Muscle of arm (tissue), 14 donors: ENCODE measurements at places on chromosomes 4 and X. TPM values are rescaled to one million over a fixed set of nuclear protein-coding genes. Genes with fewer than 3 reads are reported as not detected.

DNA sequence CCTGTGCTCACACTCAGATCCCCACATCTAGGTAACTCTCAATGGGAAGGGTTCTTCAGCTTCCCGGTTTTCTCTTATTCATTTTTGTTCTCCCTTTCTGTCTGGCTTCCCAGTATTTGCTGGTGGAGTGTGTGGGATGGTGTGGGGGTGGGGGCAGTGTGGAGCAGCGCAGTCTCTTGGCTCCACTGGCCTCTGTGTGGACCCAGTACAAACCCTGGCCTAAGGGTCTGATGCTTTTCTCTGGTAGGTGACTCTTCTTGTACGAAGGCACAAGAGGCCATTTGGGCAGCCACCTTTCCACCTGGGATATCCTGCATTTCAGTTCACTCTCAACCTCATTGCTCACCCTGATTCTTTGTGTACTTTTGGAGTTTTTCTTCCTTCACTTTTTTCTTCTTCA lies 71.3 kb downstream of the NBDY start:
- DNase-seq = no peak

DNA sequence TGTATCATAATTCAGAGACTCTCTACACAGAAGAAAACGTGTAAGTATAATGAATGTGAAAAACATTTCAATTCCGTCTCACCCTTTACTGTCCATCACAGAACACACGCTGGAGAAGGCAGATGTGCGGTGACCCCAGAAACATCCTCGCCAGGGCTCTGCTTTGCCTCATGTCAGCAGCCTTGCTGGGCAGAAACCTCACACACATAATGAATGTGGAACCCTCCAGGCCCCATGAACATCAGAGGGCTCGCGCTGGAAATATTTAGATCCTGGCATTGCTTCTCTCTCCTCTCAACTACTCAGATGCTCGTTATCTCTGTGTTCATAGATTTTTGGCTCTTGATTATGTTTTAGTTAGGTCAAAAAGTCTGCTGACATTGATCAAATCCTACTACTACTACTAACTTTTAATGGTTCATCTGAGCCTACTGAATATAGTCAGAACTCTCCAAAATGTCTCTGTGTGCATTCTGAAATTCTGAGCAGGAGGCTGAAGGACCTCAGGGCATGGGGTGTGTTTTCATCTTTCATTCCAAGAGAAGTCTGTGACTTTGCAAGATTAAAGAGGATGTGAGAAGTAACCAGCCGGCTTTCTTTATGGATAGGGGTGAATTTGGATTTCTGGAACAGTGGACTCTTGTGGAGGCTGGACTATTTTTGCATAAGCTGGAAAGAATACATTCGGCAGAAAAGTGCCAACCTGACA lies 27.0 kb downstream of the SMIM43 start:
- no peak for DNase-seq

- DNase-seq = no peak
Measured at GRCh38 chr4:107490116-107490515, 229.9 kb downstream of the PAPSS1 start.

MAGEB1 gene
- not detected for polyA plus RNA-seq

KCTD8 gene
- not detected for polyA plus RNA-seq
